ENCODE measurements at places on chromosomes 4 and X.

- no peak for DNase-seq
These were observed 214.4 kb upstream of the KLF3 start for GRCh38 chr4:38449506-38450174.

GRCh38 chr4:7187168-7187535 is 5.2 kb upstream of the SORCS2 start:
- DNase-seq: no peak

DNA sequence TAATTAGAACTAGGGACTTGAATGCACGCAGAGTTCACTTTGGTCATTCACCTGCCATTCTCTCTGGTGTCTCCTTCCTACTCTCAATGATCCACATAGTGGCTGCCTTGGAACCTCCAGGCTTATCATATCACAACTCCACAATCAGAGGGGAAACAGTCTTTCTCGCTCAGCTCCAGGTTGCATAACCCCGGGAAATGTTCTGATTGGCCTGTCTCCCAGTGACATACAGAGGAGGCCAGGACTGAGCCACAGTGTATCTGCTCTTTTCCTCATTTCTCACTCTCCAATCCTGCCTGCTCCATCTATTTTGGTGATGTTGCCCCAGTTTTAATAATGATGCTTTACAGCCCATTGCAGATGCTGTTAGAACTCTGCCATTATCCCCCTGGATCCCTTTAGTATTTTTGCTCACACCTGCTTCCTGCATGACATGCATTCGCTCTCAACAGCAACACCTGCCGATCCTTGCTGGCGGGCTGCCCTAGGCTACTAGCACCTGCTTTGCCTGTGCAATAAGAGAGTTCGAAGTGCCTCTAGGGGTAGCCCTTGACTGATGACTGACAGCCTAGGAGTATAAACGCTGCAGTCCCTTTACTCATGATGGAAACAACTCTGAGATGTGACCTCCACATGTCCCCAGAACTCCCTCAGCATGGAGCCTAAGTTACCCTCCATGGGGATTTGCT is 211.3 kb upstream of the RPS6KA3 start:
- no peak for DNase-seq

GRCh38 chr4:64158648-64159326 is 250.5 kb downstream of the TECRL start:
- peak; percentile 60 for DNase-seq

GRCh38 chr4:23973308-23973855 is 83.5 kb upstream of the PPARGC1A start:
- peak; percentile 22 for DNase-seq

DNA sequence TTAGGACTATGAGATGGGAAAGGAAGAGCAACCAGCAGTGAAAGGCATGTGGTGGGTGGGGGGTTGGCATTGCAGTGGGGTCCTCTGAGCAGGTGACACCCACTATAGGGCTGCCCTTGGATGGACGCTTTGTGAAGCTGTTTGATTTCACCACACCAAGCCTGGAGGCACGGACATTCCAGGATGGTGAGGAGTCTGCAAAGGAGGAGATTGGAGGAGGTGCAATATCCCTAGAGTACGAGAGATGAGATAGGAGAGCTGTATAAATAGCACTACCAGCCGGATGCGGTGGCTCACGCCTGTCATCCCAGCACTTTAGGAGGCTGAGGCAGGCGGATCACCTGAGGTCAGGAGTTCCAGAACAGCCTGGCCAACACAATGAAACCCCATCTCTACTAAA is 42.3 kb downstream of the SHOX start:
- no peak for DNase-seq

DNA sequence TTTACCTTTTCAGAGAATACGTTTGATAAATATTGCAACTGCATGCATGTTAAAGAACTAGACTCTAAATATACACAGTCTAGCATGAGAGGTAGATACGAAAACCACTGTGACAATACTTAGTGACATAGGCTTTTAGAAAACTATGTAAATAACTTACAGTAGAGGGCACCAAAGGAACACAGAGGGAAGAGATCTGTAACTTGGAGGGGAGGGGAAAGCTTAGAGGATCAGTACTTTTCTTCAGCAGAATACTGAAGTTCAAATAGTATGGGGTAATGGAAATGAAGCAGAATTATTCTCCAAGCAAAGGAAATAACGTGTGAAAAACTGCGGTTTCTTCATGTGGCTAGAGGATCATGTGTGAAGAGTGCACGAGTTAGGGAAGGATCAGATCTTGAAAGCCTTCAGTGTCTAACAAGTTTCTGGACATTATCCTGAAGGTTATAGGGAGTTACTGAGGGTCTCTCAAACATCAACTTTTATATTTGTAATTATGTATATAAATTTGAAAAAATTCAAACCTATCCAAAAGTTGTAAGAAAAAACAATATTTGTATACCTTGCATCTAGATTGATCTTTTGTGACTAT is 264.3 kb downstream of the NPFFR2 start:
- DNase-seq: peak; percentile 32

GRCh38 chr4:72557021-72557420 is 12.0 kb downstream of the ADAMTS3 start:
- no peak for DNase-seq

- DNase-seq: no peak
These were observed 93.9 kb downstream of the NXF2B start for GRCh38 chrX:102345916-102346315.

DNA sequence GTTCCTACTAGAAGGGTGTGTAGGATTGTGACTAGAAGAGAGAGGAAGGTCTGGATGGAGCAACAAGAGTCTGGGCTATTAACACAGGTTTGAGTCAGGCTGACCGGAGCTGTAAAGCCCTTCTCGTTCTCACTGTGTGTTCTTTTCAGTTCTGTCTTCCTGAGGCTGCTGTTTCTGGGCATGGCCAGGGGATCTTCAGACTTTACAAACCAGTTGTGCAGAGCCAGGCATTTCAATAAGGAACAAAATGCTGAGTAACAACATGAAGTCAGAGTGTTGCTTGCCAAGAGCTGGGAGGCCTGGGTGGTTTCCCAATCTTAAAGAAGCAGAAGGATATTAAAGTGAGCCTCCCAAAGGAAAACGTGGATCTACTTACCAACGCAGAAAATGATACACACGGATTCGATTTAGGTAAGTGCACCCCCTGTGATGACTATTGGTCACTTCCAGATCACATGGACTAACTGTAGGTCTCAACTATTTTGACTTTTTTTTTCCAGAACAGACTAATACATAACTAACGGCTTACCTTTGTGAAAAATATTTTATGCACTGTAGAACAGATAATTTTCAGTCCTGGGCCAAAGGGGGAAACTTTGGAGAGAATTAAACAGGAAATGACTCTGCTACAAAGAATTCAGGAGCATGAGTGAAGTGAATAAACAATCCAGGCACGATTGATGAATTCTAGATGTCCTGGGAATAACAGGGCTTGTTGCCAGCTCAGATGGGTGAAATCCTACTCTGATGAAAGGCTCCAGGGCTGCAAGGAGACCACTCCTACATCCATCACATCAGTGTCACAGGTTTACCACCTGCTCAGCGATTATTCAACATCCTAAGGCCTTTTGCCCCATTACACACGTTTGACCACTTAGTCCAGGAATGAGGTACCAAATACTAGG is 94.5 kb downstream of the ANXA3 start:
- no peak for DNase-seq

GRCh38 chr4:5127556-5127955 is 76.3 kb downstream of the STK32B start:
- DNase-seq: no peak

GRCh38 chr4:6097581-6097980 is 79.3 kb upstream of the C4orf50 start:
- no peak for DNase-seq

- no peak for DNase-seq
These were observed 853.2 kb upstream of the INTU start for GRCh38 chr4:126779436-126780166.

DNA sequence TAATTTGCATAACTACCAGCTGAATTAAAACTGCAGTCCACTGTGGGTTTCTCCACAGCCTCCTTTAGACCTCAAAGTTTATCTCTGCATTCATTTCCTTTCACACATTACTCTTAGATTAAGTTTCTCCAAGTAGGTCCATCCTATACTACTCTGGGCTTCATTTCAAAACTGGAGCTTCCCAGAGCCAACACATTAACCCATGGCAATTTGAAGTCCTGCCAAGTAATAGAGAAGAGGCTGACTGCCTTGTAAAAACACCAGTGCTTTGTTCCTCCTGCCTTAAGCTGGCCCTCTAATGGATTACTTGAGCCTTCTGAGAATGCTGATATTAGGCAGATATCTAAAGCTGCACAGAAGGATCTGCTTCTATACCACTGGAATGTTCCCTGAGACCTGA is 997.2 kb upstream of the SLIT2 start:
- no peak for DNase-seq

DNA sequence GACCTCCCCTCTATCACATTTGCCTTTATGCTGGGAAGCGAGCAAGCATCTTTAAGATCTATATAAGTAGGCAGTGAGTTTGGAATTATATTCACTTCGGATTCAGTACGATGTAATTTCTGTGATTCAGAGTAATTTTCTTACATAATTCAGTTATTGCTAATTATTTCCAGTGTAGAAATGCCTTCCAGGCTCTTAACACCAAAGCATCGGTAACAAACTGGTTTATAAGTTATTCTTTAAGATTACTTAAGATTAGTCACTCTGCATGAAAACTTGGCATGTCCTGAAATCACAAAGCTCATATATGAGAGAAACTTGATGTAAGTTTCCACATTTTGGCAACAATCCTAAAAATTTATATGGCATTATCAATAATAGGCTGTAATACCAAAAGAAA is 120.8 kb downstream of the ADAMTS3 start:
- DNase-seq: no peak

GRCh38 chrX:13664020-13664419 is 11.1 kb downstream of the TCEANC start:
- DNase-seq: no peak

- DNase-seq: peak; percentile 34
These were observed 40.0 kb downstream of the RIPPLY1 start for GRCh38 chrX:106862972-106863688.

GRCh38 chr4:182628544-182628943 is 288.6 kb downstream of the DCTD start:
- no peak for DNase-seq

- DNase-seq: no peak
These were observed 233.8 kb downstream of the FRMPD4 start for GRCh38 chrX:12372111-12372510.

DNA sequence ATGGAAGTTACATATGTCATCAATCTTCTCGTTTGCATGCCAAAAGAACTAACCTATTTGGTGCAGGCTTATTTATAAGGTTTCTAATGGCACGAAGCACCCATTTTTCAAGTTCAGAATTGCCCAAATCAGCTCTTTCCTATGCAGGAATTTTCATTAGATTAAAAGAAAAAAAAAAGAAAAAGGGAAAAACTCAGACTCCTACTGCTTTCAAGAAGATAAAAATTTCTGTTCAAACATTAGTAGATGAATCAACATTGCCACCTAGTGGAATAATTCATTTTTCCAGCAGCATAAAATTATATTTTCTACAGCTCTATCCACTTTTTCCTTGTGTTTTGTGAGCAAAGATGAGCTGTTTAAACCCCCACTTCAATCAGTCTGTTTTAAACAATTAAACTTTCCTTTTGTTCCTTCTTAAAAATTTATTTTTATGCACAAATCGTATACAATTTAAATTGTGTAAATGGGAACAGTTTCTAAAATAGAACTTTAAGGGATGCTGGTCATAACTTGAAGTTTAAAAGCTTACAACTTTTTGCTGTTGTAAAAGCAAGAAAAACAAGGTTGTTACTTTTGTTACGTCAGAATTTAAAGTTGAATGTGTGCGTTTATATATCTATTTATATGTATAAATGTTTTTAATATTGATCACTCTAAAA is 309.9 kb downstream of the ARAP2 start:
- DNase-seq: peak; percentile 76

DNA sequence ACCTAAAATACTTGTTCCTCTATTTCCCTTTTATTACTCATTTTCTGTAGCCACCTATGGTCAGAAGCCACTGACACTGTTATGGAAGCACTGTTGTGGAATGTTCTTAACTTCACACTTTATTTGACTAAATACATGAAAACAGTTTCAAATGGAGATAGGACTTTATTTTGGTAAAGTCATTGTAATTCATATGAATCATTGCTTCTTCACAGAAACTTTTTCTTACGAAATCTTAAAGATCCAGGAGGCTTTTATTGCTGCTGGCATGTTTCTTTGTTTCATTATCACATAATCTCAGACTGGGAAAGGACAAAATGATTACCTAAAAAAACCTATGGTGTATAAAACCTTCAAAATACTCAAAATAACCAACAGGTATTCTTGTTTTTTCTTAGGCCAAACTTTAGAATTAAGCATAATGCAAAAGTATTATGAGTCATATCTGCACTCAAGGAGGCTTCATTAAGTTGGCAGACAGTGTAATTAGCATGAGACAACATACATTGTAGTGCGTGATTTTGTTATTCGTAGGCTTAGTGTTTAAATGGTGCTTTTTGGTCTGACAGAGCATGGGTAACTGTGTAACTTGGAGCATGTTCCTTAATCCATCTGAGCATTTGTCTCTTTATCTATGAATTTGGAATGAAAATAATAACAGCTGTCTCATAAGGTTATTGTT is 58.0 kb downstream of the SH3BGRL start:
- DNase-seq: no peak

GRCh38 chr4:169253113-169253671 is 17.6 kb downstream of the SH3RF1 start:
- peak; percentile 37 for DNase-seq

- DNase-seq: no peak
These were observed 10.5 kb downstream of the CDX4 start for GRCh38 chrX:73457306-73457705.

Data from NCI-H1694 (cell line).